ENCODE measurements at places on chromosomes 11 and 22.
A peak's percentile ranks its signal among the peaks of the same experiment; 100 is the strongest.

GRCh38 chr11:14502039-14502438 lies 2.4 kb upstream of the COPB1 start:
- no peak for DNase-seq

- peak; percentile 48 for DNase-seq
Measured at GRCh38 chr11:65357856-65358356, 3.4 kb downstream of the TIGD3 start.

- no peak for DNase-seq
Measured at GRCh38 chr11:92702037-92702804, 267.2 kb upstream of the MTNR1B start.

DNA sequence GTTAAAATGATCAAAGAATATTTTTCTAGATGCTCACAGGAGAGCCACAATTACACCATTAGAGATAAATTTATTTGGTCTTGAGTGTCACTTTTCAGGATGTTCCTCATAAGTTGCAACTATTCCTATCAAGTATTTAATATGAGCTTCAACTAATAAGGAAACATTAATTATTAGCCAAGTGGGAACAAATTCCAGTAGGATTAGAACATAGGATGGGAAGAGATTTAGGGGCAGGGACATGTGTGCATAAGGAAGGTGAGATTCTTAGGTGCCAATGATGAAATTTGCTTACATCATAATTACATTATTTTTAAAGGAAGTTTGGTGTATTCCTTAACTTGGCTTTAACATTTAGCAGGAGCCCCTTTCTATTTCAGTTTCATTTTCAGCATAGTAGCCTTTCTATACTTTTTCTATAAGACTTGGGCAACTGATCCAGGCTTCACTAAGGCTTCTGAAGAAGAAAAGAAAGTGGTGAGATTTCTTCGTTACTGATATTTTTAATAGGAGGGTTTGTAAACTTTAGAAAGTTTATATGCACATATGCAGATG lies 38.8 kb downstream of the CSRP3 start:
- DNase-seq: no peak

DNA sequence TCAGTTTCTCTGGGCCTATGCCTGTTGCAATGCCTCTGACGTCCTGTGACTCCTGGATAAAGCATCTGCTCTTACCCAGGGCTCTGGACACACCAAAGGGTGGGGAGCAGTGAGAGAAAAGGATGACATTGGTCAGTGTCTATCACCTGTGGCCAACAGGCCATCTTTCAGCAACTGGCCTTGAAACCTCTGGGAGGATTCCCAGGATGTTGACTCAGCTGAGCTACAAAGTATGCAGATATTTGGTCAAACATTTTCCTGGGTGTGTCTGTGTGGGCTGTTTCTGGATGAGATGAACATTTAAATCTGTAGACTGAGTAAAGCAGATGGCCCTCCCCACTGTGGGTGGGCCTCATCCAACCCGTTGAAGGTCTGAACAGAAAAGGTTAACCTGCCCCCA lies 149.9 kb downstream of the SPATA19 start:
- no peak for DNase-seq

DNA sequence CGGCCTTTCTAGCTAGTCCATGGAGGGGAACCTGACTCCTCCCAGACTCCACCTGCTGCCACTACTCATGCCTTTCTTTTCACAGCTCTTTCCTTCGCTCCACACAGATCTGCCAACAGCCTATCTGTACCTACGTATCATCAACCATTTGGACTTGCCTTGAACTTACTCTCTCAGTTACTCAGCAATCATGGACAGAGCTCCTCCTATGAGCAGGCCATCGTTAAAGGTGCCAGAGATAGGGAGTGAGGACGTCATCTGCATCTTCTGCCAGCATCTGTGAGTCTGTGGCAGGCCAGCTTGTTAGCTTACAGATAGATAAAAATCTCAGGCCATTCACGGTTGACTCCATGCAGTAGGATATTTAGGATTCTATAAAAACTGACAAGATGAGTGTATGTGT lies 162.9 kb upstream of the ZBED5 start:
- DNase-seq: no peak

DNA sequence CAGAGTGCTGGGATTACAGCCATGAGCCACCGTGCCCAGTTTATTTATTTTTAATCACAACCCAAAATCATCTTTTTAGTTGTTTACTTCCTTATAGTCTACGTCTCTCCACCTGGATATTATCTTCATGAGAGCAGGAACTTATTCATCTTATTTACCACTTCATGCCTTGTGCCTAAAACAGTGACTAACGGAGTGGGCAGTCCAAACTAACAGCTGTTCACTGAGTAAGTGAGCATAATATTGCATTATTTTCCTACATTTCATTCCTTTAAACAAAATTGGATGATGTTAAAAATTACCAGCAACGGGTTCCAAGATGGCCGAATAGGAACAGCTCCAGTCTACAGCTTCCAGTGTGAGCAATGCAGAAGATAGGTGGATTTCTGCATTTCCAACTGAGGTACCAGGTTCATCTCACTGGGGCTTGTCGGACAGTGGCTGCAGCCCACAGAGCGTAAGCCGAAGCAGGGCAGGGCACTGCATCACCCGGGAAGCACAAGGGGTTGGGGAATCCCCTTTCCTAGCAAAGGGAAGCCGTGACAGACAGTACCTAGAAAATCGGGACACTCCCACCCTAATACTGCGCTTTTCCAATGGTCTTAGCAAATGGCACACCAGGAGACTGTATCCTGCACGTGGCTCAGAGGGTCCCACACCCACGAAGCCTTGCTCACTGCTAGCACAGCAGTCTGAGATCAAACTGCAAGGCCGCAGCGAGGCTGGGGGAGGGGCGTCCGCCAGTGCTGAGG lies 14.1 kb downstream of the TMEM123 start:
- DNase-seq: no peak

DNA sequence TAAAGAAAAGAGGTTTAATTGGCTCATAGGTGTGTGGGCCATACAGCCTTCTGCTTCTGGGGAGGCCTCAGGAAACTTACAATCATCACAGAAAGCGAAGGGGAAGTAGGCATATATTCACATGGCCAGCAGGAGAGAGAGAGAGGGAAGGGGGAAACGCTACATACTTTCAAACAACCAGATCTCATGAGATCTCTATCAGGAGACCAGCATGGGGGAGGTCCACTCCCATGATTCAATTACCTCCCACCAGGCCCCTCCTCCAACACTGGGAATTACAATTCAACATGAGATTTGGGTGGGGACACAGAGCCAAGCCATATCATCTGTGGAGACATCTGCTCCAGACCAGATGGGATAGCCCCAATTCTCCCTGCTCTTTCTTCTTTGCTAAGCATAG lies 866.0 kb downstream of the BRD1 start:
- DNase-seq: no peak

DNA sequence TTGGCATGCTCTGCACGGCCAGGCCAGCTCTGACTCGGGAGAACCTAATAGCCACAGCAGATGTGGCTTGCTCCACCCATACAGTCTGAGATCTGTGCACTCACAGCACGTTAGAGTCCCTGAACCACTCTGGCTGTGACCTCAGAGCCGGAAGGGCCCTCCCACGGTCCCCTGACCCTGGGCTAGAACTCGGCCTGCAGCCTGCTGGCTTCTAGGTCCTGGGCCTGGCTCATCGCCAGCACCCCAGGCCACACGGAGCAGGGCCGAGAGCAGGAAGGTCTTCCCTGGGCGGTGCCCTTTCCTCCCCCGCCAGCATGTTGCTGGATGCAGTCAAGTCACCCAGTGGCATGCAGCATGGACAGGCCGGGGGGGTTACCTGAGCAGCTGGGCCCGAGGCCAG lies 35.3 kb upstream of the TTLL12 start:
- no peak for DNase-seq

DNA sequence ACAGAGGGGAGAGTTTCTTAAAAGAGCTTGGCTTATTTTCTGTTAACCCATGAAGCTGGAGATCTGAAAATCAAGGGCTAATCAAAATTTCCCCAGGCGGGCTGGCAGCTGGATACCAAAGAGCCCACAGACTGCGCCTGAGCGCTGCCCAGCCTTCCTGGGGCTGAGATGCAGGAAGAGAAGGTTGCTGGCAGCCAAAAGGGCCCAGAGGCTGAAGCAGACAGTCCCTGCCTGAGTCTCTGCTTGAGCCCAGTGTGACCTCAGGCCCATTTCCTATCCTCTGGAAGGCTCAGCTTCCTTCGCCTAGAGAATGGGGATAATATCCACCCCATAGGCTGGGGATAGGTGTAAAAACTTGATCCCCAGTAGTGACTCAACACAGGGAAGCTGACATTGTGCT lies 49.1 kb downstream of the ARRB1 start:
- DNase-seq: no peak

DNA sequence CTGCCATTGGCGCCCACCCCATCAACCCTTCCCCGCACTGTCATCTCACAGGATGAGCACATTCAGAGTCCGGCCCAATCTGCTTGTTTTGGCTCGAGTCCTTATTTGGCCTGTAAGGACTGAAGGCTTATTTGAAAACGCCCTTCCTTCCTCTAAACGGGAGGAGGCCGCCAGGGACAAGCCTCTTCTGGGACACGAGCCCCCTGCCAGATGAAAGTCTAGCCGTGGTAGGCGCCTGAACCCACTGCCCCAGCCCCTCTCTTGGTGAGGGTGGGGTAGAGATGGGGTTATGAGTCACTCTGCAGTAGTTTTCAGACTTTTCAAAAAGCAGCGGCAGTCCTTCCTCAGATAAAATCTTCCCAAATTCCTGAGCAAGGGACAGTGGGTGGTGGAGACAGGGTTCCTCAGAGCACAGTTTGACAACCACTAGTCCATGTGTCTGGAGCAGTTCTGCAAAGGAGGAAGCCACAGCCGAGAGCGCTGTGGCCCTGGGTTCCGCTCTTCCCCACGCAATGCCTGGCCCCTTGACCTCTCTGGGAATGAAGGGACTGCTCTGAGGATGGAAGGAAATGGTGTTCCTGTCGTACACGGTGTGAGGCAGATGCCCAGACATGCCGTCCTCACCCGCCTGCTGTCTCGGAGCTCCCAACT lies 57.0 kb downstream of the MYH9 start:
- DNase-seq: no peak

- DNase-seq: no peak
Measured at GRCh38 chr11:72295471-72295870, 51.5 kb upstream of the PHOX2A start.

DNA sequence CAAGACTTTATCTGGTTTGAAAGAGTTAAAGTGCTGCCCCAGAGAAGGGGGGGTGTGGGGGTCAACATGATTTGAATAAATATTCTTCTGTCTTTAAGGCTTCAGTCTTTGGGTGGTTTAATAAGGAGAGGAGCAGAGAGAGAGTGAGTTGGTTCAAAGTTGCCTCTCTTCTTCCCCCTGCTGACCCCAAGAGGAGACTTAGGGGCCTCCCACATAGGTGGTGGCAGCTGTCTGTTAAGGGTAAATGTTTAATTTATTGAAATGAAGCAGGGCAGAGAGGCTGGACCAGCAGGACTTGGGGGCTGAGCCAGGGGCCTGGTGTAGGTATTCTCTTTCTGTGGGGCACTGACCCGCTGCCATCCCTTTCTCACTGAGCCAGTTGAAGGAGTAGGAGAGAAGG lies 5.5 kb downstream of the POU2F3 start:
- DNase-seq: no peak

GRCh38 chr22:22070371-22070824 lies 87.8 kb upstream of the TOP3B start:
- no peak for DNase-seq

Measured in HuH-7 (cell line).